G401 (cell line): ENCODE measurements at places on chromosomes 12 and 14. TPM values are rescaled to one million over a fixed set of nuclear protein-coding genes. Genes with fewer than 3 reads are reported as not detected.

- no peak for DNase-seq
These were observed 30.4 kb upstream of the VWF start for GRCh38 chr12:6154730-6155459.

- peak; percentile 84 for DNase-seq
These were observed 31.5 kb downstream of the TMEM63C start for GRCh38 chr14:77212943-77213678.

MAP1LC3B2 gene
- 0.34 TPM in 1 of 2 replicates, not detected in the other for total RNA-seq

KLHDC1 gene
- total RNA-seq = 0.85 and 1.0 TPM in 2 replicates

GRCh38 chr14:32635061-32635719 is 303.5 kb upstream of the NPAS3 start:
- DNase-seq = no peak

C14orf132 gene
- total RNA-seq = 0.37 and 2.6 TPM in 2 replicates

ARHGEF25 gene
- total RNA-seq = 4.6 and 5.7 TPM in 2 replicates
